NCI-H1417 (cell line): ENCODE measurements at places on chromosomes 1 and 21.
A peak's percentile ranks its signal among the peaks of the same experiment; 100 is the strongest.

DNA sequence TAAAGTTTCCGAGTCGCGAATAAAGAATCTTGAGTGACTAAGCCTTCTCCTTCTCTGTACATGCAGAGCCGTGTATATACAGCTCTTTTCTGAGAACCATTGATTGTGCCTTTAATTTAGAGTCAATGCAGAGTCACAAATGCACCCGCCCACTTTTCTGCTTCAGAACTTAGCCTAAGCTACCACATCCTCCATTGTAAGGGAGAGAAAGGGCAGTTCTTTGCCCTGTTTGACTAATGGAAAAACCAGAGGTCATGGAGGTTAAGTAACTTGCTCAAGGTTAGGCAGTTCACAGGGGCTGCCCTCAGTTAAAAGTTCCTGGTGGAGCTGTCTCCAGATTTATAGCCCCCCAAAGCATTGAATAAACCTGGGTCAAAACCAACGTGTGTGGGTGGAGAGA is 139.6 kb downstream of the TOMM20 start:
- no peak for DNase-seq

- DNase-seq: no peak
Measured at GRCh38 chr1:33524586-33524985, 52.1 kb downstream of the ZSCAN20 start.

DNA sequence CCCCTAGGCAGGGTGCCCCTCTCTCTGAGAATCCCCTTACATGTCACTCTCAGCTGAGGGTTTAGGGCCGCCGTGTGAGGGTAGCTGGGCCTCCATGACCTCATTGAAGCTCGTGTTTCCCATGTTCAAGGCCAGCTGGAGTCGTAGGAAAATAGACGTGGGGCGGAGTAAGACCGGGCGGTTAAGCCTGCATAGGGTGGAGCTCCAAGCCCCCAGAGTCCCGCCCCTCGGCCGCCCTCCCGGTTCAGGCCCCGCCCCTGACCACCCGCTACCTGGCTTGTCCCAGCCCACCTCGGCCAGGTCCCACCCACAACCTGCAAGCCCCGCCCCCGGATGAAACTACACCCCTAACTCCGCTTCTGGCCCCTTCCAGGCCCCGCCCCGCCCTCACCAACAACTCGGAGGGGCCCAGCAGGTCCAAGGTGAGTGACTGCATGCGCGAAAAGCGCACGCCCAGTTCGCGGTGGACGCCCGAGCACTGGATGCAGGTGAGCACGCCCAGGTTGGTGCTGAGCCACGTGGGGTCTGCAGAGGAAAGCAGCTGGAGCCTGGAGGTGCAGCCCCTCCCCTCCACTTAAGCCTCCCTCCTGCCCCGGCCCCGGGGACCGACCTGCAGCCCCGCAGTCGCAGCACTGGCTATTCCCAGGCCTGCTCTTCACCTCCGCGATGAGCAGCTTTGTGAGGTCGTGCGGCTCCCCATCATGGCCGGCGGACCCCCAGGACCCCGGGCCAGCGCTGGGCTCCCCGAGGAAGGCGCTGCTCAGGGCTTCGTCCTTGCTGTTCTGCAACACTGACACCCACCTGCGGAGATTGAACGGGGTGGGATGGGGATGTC is 12.2 kb upstream of the TCEA3 start:
- DNase-seq: no peak

- no peak for DNase-seq
Measured at GRCh38 chr21:15333136-15333710, 268.4 kb upstream of the NRIP1 start.

GRCh38 chr1:36656271-36656670 is 173.6 kb upstream of the CSF3R start:
- DNase-seq: no peak

DNA sequence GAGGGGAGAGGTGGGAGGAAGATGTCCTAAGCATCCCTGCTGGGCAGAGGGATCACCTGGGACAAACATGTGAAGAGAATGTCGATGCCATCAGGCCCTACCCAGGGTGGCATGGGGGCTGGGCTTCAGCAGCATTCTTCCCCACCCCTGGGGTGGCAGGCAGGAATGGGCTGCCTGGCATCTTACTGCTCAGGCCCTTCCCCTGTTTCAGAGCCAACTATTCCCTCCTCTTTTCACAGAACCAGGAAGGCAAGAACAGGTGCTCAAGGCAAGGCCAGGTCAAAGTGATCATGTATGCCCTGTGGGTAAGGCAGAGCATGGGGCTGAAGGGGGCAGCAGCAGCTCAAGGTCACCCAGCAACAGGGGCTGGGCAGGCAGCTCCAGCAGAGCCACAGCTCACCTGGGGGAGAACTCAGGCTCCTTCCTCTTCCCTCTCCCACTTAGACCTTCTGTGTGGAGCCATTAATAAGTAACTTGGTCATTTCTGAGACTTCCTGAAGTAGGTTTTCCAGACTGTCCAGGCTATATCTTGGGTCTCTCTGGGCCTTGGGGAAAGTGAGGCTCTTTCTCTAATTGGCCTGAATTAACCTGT is 56.4 kb downstream of the ELK4 start:
- no peak for DNase-seq

GRCh38 chr1:43121256-43121900 is 50.7 kb downstream of the EBNA1BP2 start:
- peak; percentile 71 for DNase-seq

DNA sequence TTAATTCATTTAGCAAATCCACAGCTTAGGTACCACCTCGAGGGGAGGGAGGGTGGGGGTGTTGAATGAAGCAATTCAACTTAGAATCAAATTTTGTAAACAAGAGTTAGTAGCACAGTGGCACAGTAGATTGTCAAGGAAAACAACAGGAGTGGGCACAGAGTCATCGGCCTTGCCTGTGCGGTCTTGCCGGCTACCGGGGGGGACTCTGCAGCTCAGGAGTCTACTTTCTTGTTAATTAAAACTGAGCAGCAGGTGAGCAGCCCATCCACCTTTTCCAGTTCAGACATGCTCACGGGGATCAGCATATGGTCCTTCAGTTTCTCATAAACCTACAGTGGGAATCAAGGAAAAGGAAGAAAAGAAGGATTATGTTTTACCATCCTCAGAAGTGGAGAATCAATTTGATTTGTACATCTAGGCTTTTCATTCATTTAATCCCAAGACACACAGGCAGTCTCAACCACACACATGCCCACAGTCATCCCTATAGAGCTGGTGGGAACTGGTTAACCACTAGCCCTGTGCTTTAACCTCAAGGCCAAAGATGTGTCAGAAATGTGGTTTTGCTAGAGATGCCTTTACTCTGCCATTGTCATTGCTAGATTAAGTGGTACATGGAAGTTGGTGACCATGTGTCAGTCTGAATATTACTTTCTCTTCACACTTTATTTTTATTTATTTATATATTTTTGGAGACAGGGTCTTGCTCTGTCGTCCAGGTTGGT is 45.0 kb upstream of the BCL10 start:
- DNase-seq: no peak

DNA sequence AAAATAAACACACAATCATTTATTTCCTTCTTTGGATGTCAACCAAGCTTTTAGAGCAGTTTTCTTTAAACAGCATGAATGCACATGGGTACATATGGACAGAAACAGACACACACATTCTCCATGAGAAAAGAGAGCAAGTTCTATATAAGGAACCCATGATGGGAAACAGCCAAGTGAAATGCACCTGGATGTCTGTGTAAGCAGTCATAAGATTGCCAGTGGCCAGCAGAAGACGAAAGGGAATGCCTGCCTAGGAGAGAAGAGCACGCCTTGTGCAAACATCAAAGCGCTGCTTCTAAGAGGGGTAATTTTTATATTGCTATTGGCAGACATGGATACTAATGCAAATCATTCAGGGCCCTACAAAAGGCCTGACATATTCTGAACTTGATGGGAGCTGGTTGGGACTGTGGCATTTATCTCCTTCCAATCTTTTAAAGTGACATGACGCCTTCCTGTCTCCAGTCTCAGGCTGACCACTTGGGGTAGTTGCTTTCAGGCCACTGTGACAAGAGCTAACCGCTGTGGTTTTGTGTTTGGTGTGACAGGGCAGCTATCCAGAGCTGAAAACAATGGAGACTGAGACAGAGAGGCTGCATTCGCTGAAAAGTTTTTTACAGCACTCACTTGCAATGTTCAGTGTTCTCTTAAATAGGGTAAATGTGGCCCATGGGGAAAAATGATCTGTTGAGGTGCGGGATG is 75.0 kb upstream of the DPT start:
- DNase-seq: peak; percentile 81

- no peak for DNase-seq
Measured at GRCh38 chr1:47866601-47867437, 130.4 kb downstream of the TRABD2B start.

DNA sequence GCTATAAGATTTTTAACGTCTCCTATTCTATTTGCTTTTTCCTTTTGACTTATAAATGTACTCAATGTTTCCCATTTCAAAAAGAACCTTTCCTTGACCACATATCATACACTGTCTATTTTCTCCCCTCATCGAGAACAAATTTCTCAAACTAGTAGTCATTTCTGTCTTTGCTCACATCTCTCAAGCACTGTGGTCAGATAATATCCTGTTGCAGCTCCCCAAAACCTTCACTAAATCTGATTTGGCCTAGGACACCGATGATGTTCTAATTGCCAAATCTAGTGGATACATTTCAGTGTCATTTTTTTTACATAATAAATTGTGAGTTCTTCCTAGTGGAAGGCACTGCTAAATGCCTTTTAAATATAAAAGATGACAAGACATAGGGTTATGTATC is 19.4 kb downstream of the CXADR start:
- DNase-seq: no peak

- peak; percentile 69 for DNase-seq
Measured at GRCh38 chr21:44701541-44701940, 4.6 kb downstream of the KRTAP10-12 start.

- peak; percentile 43 for DNase-seq
Measured at GRCh38 chr21:37758982-37759381, 157.3 kb downstream of the KCNJ6 start.

DNA sequence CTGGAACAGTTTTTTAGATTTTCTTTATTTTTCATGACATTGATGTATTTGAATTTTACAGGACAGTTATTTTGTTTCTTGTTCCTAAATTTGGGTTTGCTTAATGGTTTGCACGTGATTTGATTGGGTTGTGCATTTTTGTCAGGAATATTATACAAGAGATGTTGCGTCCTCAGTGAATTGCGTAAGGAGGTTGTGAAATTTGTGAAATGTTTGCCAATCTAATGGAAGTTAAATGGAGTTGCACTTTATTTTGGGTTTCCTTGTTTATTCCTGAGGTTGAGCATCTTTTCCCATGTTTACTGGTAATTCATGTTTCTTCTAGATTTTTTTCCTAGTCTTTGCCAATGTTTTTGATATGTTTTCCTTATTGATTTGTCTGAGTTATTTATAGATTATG is 19.9 kb downstream of the ZNF648 start:
- no peak for DNase-seq

GRCh38 chr1:160354388-160354985 is 11.3 kb downstream of the NCSTN start:
- no peak for DNase-seq

DNA sequence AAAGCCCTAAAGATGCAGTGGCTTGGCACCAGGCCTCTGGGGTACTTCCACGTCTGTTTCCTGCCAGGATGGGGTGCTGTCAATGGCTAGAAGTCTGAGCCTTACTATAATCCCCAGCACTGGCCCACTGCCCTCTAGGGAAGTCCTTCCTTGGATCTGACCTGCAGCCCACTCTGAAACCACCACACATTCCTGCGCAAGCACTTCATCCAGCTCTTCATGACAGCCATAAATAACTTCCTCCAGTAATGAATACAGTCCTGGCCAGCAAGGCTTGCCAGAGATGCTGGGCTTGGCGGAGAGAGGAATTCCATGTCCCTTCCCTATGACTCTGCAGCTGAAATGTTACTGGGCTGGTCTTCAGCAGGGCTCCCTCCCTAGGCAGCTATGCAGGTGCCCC is 32.6 kb downstream of the ALPL start:
- DNase-seq: no peak

- no peak for DNase-seq
Measured at GRCh38 chr21:40972151-40972550, 125.2 kb upstream of the DSCAM start.

- no peak for DNase-seq
Measured at GRCh38 chr1:46515576-46515975, 25.9 kb downstream of the DMBX1 start.

DNA sequence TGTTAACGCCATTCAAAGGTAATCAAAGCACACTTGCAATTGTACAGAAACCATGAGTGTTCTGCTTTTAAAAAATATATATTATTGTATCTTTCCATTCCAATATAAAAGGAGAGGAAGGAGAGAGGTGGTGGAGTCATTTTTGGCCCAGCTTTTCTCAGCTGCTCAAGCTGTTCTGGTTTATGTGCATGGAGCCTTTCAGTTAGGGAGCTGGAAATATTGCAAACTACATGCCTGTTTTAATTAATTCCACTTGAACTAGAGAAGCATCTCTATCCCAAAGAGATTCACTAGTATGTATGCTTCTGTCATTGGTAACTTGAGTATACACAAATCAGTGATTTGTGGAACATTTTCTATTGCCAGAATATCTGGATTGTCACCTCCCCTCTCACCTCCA is 28.5 kb upstream of the C1orf105 start:
- DNase-seq: no peak

GRCh38 chr1:221644145-221644448 is 97.8 kb downstream of the DUSP10 start:
- DNase-seq: no peak

GRCh38 chr1:93155335-93155734 is 24.9 kb downstream of the TMED5 start:
- no peak for DNase-seq

GRCh38 chr21:41630249-41630648 is 122.3 kb upstream of the TMPRSS2 start:
- no peak for DNase-seq

DNA sequence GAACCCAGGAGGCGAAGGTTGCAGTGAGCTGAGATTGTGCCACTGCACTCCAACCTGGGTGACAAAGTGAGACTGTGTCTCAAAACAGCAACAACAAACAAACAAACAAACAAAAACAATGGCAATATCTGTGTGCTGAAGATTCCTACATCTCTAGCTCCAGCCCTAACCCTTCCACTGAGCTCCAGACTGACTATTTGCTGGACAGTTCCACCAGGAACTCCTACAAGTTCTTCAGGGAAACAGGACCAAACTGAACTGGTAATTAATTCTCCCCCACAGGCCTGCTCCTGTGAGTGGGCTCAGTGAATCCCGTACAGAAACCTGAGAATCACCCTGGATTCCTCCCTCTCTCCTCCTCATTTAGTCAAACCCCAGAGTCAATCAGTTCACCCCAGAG is 1.5 kb downstream of the SERPINC1 start:
- DNase-seq: no peak
